ENCODE measurements at places on chromosomes 4 and X.

GRCh38 chrX:153800746-153801145, 6.3 kb downstream of the SSR4 start:
- no peak for DNase-seq

- DNase-seq, result no peak
Measured at GRCh38 chrX:35743331-35743730, 54.8 kb upstream of the MAGEB16 start.

GRCh38 chrX:153825042-153825441, 5.3 kb downstream of the PDZD4 start:
- DNase-seq, result no peak

- DNase-seq, result no peak
Measured at GRCh38 chr4:185817403-185817818, 5.4 kb upstream of the SORBS2 start.

DNA sequence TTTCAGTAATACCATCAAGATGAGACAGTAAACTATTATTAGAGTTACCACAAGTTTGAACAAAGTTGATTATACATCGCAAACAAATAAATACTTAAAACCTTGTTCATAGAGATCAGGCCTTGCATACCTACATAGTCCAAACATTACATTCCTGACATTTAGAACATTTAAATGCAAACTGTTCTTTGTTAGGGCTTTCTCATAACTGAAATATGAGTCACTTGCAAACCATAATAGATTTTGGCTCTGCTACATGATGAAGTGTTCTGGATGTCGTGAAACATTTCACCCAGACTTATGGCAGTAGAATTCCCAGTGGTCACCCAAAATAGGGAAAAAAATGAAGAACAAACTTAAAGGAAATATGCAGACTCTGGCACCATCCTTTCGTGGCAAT, 75.0 kb downstream of the FAT4 start:
- peak; percentile 77 for DNase-seq

GRCh38 chr4:157889788-157890187, 283.0 kb downstream of the GASK1B start:
- DNase-seq, result no peak

- no peak for DNase-seq
Measured at GRCh38 chrX:150240643-150240970, 122.5 kb upstream of the MAMLD1 start.

GRCh38 chr4:10085386-10085785, 31.2 kb downstream of the WDR1 start:
- DNase-seq, result no peak

DNA sequence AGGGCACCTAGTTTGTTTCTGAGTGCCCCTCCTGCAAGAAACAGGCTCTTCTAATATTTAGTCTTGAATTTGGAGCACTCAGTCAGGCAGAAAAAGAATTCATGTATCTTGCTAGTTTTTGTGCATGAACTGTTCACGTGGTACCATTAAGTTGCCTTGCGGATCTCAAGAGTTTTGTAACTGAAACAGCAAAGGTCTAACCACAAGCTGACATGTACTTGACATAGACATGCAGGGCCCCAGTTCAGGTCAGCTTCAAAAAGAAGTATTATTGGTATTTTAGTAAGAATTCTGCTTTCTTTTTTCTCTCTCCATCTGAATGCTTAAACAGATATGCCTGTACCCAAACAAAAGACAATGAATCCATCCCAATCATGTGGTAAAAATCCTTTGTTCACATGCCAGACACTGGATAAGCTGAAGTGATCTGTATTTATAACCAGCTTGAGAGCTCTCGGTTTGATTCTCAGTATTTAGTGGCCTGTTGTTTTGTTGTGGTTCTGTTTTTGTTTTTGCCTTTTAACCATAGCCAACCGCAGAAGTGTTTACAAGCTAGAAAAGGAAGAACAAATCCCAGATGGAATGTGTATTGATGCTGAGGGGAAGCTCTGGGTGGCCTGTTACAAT, 13.0 kb downstream of the RGN start:
- no peak for DNase-seq

- peak; percentile 19 for DNase-seq
Measured at GRCh38 chr4:146333187-146333894, 119.0 kb downstream of the REELD1 start.

GRCh38 chr4:37748485-37748884, 62.3 kb upstream of the RELL1 start:
- no peak for DNase-seq

- peak; percentile 25 for DNase-seq
Measured at GRCh38 chr4:24912252-24913118, at the start of gene CCDC149. CCDC149 (minus strand) TSS chr4:24913042; CDS start chr4:24912864, 178 bp downstream.

DNA sequence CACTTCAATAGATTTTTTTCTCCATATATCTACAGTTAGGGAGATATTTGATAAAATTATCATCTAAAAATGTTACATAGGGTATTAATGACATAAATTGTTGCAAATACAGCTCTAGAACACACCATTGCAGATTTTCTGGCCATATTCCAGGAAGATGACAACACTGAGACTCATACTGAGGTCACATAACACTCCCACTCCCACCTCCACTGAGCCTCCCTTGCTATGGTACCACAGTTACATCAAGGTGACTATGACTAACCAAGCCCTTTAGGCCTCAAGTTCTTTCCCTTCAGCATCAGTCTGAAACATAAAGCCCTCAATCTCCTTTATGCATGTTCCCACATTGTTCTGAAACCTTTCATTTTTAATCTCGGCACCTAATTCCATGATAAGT, 932.0 kb upstream of the IGFBP7 start:
- DNase-seq, result no peak

- DNase-seq, result no peak
Measured at GRCh38 chr4:176309772-176310171, 10.0 kb upstream of the SPCS3 start.

GRCh38 chr4:110675426-110675825, 52.5 kb upstream of the PITX2 start:
- no peak for DNase-seq

DNA sequence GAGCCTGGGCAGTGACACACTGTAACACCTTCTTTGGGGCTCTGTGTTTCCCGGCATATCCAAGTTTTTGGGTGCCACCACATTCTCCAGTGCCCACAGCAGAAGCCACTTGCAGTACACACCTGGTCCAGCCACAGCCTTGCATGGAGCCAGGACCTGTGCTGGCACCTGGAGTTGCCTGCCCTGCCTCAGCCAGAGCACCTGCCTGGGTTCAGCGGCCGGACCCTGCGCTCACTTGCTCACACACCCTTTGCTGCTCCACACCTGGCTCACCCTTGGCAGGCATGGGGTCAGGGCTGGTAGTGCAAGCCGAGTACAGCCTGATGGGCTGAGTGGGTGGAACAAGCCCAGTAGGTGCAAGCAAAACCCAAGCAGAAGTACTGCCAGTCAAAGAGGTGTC, 1511.1 kb downstream of the TECRL start:
- no peak for DNase-seq

GRCh38 chrX:109782994-109783700, 50.1 kb upstream of the ACSL4 start:
- no peak for DNase-seq

GRCh38 chrX:39661116-39661907, 436.4 kb downstream of the BCOR start:
- no peak for DNase-seq

- no peak for DNase-seq
Measured at GRCh38 chrX:44203791-44204190, 139.7 kb downstream of the EFHC2 start.

DNA sequence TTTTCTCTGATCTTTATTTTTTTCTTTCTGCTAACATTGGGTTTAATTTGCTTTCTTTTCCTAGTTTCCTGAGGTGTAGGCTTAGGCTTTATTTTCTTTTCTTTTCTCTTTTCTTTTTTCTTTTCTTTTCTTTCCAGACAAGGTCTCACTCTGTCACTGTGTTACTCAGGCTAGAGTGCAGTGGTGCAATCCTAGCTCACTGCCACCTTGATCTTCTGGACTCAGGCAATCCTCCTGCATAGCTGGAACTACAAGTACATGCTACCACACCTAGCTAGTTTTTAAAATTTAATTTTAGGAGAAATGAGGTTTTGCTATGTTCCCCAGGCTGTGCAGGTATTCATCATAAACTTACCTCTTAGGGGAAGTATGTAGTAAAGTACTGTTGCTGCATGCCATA, 197.8 kb upstream of the ANKRD50 start:
- no peak for DNase-seq

- no peak for DNase-seq
Measured at GRCh38 chrX:153830640-153831428, 490 bp upstream of the PDZD4 start.

- DNase-seq, result no peak
Measured at GRCh38 chrX:87434618-87435017, 83.0 kb upstream of the KLHL4 start.

GRCh38 chr4:138831948-138832347, 183.6 kb upstream of the NOCT start:
- DNase-seq, result no peak

DNA sequence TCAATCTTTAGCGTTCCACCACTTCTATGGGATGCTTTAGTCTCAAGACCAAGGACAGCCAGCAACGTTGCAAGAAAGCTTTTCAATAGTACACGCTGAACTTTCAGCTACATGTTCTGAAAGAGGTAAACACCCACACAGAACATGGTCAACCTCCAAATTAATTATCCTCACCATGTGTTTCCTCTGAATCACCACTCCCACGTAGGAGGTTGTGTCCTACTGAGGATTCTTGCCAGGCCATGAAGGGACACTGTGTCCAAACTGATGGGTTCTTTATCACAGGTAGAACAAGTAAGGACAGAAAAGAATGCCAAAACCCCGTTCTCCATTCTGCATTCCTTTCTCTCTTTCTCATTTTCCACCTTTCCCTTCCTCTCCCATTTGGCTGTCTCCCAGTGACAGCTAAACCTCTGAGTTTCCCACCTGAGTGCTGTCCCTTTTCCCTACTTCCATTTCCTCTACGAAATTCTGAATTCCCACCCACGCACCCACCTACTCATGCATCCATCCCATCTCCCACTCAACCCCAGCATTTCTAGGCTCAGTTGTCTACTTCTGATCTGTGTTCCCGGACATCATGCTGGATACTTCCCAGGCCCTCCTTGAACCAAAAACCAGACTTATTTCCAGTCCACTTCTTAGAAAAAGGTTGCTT, 29.0 kb upstream of the GPM6B start:
- DNase-seq, result no peak

DNA sequence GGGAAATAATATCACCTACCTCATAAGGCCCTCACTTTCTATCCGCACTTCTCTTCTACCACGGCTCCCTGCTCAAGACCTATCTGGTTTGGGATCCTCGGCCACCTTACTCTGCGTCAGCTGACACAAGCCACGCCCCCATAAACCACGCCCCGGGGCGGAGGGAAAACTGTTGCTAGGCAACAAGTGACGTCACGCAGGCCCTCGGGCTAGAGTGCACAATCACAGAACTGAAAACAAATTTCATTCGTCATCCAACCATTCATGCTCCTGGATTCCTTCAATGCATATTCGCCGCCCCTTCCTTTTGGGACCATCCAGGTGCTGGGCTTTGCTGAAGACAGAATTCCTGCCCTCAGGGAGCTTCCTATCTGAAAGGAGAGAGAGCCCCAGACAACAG, 66.3 kb downstream of the SMC1A start:
- no peak for DNase-seq

DNA sequence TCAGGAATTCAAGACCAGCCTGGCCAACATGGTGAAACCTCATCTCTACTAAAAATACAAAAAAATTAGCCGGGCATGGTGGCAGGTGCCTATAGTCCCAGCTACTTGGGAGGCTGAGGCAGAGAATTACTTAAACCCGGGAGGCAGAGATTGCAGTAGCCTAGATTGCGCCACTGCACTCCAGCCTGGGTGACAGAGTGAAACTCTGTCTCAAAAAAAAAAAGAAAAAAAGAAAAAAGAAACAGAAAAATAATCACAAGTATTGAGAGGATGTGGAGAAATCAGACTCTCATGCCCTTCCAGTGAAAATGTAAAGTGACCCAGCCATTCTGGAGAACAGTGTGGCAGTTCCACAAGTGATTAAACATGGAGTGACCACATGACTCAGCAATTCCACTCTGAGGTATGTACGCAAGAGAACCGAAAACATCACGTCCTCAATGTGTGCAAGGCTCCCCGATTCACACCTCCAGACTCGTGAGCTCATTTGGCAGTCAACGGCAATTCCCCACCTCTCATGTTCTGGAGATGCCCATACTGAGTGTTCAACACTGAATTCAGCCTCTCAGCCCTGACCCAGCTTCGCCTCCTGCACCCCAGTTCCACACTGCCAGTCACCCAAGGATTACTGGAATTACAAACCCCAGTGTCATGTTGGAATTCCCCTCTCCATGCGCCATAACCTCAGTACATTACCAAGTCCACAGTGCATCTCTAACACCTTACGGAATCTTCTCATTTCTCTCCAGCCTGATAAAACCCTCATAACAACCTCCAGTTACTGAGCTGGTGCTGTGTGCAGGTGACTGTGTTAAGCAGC, 21.1 kb downstream of the ACOX3 start:
- no peak for DNase-seq

DNA sequence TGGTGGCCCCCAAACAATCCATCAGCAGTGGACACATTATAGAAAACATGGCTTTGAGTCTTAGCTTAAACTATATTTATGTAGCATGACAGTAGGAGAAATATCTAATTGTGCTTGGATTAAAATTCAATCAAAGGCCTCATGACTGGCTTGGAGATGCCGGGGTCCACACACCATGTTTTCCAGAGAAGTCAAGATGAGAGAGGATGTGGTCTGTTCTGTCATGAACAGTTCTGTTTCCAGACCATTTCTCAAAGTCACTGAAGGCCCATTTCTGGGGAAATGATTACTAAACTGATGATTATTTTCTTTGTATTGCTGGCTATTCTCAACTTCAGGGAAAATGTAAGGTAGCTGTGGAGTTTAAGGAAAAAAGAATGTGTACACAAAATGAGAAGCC, 76.3 kb downstream of the C4orf51 start:
- DNase-seq, result no peak

Measured in stromal cell of bone marrow (primary cell).